Activated CD4-positive, alpha-beta T cell treated with anti-CD3 and anti-CD28 coated beads, Interleukin-2, amount 50 U/mL, for 16 hours (primary cell): ENCODE measurements at places on chromosomes 13 and 19.

DNA sequence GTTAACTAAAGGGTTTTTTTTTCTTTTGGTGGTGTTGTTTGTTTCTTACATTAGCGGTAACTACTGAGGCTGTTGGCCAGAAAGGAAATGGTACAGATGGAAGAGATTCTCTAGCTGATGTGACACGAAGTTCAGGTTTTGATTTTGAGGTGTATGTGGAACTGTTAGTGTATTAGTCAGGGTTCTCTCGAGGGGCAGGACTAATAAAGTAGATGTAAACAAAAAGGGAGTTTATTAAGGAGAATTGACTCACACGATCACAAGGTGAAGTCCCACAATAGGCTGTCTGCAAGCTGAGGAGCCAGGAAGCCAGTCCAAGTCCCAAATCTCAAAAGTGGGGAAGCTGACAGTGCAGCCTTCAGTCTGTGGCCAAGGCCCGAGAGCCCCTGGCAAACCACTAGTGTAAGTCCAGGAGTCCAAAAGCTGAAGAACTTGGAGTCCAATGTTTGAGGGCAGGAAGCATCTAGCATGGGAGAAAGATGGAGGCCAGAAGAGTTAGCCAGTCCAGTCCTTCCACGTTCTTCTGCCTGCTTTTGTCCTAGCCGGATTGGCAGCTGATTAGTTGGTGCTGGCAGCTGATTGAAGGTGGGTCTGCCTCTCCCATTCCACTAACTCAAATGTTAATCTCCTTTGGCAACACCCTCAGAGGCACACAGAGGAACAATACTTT is 577.6 kb downstream of the EFNB2 start:
- no peak for DNase-seq

- DNase-seq = no peak
Measured at GRCh38 chr13:113931841-113932459, 41.9 kb downstream of the C13orf46 start.

GRCh38 chr13:107799001-107799400 is 416.3 kb downstream of the LIG4 start:
- DNase-seq = no peak

DNA sequence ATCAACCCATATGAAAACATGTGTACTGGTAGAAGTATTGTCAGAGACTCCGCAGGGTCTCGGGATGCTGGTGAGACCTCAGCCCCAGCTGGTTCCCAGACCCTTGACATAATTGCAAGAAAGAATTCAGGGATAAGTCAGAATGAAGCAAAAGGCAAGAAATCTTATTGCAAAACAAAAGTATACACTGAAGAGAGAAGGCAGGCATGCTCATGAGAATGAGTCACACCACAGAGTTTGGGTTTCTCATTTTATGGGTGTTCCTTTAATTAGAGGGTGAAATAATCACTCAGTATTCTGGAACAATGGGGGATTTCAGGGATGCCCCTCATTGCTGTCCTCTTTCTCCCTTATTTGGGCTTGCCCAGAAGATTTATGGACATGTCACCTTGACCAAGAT is 1423.8 kb upstream of the MIR17HG start:
- DNase-seq = no peak

- no peak for DNase-seq
Measured at GRCh38 chr19:4177146-4177545, 5.2 kb downstream of the SIRT6 start.

- DNase-seq = no peak
Measured at GRCh38 chr13:25679159-25679558, 307.4 kb downstream of the ATP8A2 start.

DNA sequence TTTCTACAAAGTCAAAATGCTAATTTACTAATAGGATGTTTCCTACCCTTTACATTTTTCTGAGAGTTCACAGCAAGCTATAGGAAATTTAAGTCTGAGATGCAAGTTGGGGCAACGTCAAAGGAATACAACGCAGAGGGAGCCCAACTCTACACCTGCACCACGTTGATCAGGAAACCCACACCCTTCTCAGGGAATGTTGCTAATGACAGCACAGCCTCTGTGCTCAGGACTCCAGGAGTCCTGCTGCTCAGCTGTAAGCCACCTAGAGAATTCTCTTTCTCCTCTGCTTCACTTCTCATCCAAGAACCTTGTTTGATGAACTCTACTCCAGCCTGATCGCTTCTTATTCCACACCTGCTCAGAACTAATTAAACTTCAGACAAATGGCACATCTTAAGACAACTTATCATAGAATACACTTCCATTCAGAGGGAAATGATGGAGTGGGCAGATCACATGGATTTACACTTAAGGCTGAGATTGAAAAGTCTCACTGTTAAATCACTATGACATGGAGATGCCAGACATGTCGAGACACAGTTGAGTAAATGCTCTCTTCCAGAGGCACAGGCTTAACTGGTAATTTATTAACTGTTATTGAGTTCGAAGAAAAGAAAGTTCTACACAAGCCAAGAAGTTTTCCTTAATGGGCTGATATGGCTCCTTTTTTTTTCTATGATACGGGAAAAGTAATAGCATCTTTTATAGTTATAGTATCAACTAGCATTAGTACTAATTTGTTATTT is 811.6 kb upstream of the ARGLU1 start:
- no peak for DNase-seq

- peak; percentile 37 for DNase-seq
Measured at GRCh38 chr19:48203222-48203793, 32.8 kb downstream of the ZSWIM9 start.

DNA sequence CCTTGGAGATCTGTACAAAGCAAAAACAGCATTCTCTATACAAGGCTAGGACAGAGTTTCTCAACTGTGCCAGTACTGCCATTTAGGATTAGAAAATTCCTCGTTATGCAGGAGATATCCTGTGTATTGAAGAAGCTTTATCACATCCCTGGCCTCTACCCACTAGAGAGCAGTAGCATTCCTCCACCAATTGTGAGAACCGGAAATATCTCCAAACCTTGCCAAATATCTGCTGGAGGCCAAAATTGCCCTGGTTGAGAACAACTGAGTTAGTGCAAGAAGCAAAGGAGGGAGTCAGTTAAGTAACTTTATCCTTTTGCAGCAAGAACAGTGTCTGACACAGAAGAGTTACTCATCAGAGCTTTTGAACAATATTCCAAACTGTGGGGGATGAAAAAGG is 16.2 kb upstream of the FREM2 start:
- DNase-seq = no peak

GRCh38 chr13:50990818-50991506 is 81.4 kb downstream of the RNASEH2B start:
- DNase-seq = no peak

- no peak for DNase-seq
Measured at GRCh38 chr19:5331790-5332189, 8.8 kb downstream of the PTPRS start.

DNA sequence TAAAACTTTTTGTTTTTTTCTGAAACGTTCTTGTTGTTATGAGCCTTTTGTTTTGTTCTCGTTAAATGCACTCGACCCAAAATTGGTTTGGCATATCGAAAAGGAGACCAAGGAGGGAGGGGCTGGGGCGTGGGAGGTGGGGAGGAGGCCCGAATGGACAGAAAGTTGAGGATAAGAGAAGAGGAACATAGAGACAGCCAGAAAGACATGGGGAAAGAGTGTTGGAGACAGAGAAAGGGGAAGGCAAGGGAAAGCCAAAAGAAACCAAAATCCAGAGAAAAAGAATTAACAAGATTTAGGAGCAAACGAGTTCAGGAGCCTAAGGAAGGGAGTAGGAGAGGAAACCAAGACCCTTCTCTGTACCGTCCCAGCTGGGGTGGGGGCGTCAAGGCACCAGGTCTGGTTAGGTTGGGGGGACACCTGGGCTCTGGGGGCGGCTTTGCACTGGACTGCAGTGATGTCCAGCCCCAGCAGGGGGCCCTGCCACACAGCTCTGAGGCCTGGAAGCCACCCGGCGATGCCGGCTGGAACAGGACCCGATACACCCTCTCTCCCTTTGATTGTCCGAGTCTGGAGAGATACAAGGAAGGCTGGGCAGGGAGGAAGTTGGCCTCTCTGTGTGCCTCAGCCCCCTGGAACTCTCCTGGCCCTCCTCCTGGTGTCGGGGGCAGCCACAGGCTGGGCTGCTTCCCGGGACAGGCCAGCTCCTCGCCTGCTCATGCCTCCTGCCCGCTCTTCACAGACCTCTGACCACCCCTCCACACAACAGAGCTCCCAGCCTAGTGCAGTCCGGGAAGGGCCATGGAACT is 11.6 kb upstream of the ASF1B start:
- DNase-seq = peak; percentile 33

DNA sequence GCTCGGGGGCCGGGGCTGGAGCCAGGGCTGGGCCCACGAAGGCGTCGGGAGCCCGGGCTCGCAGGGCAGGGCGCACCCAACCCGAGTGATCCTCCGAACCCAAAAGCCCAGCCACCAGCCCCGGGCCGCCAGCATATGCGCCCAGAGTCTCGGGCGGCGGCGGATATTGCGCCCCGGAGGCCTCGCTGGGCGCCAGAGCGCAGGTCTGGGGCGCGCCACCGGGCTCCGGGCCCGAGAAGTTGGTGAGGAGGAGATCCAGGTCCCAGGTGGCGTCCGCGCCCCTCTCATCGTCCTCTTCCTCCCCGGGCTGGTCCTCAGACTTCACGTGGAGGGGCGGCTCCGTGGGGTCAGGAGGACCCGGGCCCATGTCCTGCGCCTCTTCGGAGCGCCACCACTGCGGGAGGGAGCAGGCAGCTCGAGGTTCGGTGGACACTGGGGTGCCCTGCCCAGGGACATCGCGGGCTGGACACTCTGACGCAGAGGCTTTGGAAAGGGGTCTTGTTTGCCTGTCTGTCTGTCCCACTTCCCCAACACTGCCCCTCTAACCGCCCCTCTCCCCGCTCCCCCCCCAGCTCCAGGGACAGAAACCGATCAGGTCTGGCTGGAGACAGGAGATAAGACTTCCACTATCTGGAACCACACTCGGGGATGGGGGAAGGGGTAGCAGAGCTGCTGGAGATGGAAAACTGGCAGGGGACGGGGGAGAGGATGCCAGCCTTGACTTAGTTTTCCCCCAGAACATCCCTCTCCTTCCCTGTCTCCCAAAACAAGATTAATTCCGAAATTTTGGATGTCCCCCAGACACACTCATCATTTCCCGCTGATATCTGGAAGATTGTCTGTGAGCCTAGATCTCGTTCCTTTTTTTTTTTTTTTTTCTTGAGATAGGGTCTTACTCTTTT is 1.0 kb downstream of the KLF1 start:
- DNase-seq = no peak

DNA sequence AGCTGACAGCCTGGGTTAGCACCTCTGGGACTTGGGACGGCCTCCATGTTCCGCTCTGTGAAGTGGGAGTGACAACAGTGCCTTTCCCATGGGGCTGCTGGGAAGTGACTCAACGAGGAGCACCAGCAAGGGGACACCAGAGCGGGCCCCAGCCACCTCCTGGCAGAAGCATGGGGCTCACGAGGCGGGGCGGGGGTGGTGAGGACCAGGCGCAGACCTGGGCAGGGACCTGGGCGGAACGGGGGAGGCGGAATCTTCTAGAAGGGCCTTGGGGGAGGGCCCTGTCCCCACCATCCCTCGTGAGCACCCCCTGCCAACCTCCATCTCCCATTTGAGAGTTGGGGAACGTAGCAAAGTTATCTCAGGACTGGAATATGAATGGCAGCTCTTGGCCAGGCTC is 37.9 kb downstream of the KDM4B start:
- no peak for DNase-seq
